ENCODE measurements at places on chromosomes 5 and 9.

- DNase-seq, result peak; percentile 5
Measured at GRCh38 chr9:128771094-128771721, 519 bp downstream of the ZER1 start.

GRCh38 chr5:173500213-173500560 is 116.3 kb downstream of the BOD1 start:
- no peak for DNase-seq

GRCh38 chr5:61280761-61281427 is 51.2 kb upstream of the ZSWIM6 start:
- DNase-seq, result no peak

DNA sequence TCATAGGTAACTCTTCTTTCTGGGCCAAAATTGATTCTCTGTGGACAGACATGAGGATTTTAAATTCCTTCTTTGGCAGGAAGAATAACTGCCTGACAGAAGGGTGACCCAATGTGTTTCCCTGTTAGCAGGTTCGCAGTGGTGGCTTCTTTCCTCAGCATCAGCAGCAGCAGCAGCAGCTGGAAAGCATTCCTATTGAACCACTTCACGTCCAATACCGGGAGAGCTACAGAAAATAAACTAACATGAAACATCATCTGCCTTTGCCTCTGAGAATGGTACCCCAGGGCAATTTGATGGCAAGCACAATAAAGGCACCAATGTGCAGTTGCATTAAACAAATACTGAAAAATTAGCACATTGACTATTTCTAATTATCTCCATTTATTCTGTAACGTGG is 214.5 kb downstream of the TMEM167A start:
- DNase-seq, result no peak

DNA sequence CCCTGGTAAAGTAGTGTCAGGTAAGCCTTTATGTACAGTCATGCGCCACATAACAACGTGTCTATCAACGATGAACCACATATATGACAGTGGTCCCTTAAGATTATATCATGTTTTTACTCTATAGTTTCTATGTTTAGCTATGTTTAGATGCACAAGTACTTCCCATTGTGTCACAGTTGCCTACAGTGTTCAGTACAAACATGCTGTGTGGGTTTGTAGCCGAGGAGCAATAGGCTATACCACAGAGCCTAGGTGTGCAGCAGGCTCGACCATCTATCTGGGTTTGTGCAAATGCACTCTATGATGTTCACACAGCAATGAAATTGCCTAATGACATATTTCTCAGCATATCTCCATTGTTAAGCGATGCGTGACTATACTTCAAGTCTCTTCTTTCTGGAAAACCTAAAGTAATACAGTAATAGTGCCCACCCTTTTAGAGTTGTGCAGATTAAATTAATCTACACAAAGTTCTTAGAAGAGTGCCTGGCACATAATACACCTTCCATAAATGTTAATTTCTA is 295.9 kb downstream of the ARHGAP26 start:
- no peak for DNase-seq

- no peak for DNase-seq
Measured at GRCh38 chr9:89863141-89863540, 258.3 kb downstream of the GADD45G start.

DNA sequence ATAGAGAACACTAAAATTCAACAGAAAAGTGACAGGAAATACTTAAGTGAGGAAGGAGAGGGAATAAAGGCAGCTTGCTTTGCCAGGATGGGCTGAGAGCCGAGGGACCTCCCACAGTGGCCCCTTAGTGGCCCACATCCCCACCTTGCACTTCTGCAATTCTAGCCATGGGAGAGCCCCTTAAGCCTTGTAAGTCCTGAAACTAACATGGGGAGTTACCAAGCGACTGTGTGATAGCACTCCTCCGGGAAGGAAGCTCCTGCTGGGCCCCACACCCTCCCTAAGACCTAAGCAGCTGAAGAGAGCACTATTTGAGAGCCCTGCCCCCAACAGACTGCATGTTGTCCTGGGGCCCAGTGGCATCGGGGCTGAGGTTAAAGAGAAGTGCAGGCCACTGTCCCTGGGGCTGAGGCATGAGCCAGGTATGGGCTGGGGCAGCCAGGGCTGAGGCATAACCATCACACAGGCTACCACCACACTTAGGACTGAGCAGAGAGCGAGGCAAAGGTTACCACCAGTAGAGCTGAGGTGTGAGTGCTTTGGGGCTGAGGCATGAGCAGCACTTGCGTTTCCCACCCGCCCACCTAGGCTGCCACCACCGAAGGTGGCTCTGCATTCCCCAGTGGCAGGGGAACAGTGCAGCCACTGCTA is 301.8 kb upstream of the TRPC7 start:
- DNase-seq, result no peak

DNA sequence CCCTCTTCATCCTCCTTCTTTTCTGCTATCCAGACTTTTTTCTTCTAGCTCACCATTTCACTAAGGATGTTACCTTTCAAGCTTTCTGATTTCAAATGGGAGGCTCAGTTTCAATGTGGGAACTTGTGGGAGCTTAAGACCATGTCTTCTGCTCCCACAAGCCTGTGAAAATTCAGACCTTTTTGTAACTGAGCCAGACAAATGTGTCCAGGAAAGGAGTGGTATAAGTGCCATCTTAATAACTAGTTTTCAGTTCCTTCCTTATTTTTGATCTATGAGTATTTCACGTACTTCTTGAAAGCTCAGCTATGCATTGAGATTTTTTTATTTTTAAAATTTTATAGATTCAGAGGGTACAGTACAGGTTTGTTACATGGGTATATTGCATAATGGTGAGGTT is 4.6 kb upstream of the ERCC6L2 start:
- no peak for DNase-seq

GRCh38 chr9:123743737-123744136 is 186.2 kb downstream of the DENND1A start:
- DNase-seq, result no peak

GRCh38 chr5:176436656-176437055 is 11.5 kb upstream of the FAF2 start:
- DNase-seq, result peak; percentile 65

- DNase-seq, result no peak
Measured at GRCh38 chr9:130234340-130235260, 31.0 kb upstream of the HMCN2 start.

GRCh38 chr9:17894501-17895160 is 315.8 kb downstream of the SH3GL2 start:
- DNase-seq, result no peak

DNA sequence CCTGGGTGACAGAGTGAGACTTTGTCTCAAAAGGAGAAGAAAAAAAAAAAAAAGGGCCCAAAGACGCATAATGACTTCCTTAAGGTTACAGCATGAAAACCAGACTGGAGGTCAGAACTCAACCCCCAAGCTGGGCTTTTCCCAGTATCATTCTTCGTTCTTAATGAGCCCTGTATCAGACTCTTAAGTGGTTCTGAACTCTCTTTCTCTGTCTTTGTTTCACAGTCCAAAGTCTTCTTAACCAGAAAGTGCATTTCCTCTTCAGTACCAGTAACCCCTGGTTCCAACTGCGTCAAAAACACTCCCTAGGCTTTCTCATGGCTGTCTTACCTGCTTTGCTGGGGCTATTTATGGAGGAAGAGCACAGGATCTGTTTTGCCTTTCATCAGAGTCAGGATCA is 38.4 kb upstream of the SHB start:
- no peak for DNase-seq

DNA sequence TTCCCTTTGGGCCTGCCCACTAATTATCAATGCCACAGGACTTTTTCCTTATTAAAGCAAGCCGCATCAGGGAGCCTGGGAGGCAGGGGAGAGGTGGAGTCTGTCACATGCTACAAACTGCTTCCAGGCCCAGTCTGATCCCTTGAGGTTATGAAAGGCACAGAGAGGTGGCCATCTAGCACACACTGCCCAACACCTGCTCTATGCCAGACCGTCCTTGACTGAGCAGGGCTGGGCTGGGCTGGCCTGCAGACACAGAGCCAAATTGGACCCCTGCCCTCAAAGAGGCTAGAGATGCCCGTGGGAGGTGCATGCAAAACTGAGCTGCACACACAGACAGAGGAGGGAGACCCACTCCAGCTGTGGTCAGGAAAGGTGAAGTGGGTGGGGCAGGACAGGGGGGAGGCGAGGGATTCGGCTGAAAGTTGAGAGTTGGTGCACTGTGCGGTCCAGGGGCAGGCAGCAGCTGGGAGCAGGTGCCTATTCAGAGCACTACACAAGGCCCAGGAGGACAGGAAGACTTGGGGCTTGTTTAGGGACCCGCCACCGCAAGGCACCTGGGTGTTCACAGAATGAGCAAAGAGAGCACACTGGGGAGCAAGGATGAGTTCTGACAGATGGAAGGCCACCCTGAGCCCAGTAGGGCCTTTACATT is 36.4 kb upstream of the TCF7 start:
- no peak for DNase-seq

DNA sequence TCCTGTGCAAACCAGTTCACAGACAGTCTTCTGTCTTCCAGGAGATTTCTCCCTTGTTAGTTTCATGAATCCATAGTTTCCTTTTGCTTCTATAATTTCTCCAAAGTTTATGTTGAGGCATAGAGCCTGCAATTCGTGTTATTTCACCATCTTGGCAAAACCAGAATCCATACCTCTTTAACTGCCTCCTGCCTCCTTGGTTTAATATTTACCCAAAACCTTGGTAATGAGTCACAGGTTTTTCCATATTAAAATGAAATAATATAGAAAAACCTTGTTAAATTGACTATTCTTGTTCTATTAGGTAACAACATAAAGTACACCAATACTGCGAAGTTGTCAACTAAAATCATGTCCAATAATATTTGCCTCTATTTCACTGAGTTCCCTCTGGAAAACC is 459.7 kb downstream of the HINT1 start:
- no peak for DNase-seq

DNA sequence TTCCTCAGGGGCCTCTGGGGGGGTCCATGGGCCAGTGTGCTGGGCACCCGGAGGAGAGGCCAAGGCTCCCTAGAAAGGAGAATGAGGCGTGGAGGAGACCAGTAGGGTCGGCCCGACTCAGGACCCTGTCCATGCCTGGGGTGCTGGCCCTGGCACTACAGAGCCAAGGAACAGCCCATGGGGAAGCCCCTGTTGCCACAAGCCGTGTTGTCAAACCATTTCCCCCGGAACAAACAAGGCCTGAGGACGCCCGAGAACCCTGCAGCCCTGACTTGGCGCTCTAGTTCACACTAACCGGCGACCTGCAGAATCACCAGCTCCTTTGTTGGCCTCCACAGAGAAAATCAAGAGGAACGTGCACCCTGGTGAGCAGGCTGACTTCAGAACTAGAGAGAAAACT is 41.6 kb upstream of the SLC12A7 start:
- DNase-seq, result no peak

GRCh38 chr5:15256485-15256884 is 243.5 kb upstream of the FBXL7 start:
- DNase-seq, result no peak

DNA sequence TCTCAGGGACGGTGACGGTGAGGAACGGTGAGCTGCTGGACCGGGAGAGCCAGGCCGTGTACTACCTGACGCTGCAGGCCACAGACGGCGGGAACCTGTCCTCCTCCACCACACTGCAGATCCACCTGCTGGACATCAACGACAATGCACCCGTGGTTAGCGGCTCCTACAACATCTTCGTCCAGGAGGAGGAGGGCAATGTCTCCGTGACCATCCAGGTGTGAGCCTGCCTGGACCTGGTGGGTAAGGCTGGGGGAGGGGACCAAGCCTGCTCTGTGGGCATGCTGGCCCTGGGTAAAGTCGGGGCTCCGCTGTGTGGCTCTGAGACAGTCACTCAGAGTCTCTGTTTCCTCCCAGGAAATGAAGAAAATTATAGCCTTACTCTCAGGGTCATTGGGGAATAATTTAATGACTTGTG is 29.3 kb downstream of the CDHR2 start:
- DNase-seq, result peak; percentile 20

DNA sequence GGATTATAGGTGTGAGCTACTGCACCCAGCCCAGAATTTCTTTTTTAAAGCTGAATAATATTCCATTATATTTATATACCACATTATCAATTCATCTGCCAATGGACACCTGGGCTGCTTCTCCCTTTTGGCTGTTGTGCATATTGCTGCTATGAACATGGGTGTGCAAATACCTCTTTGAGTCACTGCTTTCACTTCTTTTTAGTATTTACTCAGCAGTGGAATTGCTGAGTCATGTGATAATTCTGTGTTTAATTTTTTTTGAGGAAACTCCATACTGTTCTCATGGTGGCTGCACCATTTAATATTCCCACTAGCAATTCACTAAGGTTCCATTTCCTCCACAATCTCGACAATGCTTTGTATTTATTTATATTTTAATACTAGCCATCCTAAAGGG is 36.1 kb upstream of the KIF4B start:
- DNase-seq, result no peak

GRCh38 chr9:121830441-121831140 is 179.2 kb downstream of the DAB2IP start:
- no peak for DNase-seq

DNA sequence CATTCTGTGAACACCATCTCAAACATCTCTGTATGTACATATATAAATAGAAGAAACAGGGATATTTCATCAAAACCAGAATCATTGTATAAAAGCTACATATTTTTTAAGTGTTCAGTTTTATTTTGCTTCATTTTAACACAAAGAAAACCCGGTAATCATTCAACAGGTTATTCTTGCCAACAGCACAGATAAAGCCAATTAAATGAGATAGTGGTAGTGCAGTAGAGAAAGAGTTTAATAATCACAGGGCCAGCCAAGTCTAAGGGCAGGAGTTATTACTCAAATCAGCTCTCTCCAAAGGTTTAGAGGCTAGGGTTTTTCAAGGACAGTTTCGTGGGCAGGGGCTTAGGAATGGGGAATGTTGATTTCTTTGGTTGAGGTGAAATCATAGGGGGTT is 261.0 kb upstream of the KIF2A start:
- no peak for DNase-seq

DNA sequence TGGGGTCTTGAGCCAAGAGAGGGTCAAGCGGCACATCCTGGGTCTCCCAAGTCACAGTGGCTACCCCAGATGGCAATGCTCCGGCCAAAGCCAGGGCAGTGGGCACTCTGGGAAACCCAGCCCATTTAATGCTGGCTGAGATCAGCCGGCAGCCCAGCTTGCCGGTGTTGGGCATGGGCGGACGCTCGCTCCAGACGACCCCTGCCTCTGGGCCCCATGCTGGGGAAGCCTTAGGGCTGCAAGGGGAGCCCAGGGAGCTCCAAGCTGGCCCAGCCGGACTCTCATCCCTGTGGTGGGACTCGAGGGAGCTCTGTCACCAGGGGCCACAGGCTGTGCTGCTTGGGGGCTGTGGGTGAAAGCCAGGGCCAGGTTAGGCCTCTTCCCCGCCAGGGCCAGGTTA is 5.9 kb upstream of the CARD9 start:
- no peak for DNase-seq

GRCh38 chr5:58925627-58926540 is 343.0 kb downstream of the RAB3C start:
- DNase-seq, result no peak

GRCh38 chr9:104506565-104506964 is 2.5 kb downstream of the OR13F1 start:
- no peak for DNase-seq

GRCh38 chr9:118618849-118619248 is 750.4 kb downstream of the BRINP1 start:
- DNase-seq, result no peak

DNA sequence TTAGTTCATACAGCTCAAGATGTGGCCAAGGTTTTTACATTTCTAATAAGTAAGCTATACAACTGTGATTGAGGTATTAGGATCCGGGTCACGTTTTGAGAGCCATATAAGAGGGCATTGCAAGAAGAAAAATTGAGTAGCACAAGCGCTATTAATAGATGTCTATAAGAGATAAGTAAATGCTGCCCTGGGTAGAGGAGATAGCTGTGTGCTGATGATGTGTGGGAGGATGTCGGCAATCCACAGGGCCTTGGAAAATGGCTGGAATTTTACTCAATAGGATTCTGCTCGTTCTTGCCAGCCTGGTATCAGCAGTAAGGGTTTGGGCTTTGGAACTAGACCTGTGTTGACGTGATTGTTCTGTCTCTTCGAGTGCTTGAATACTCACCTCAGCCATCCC is 41.6 kb downstream of the CSF1R start:
- no peak for DNase-seq
